ENCODE measurements at places on chromosomes 2 and 18.

- DNase-seq, result no peak
These were observed 691.1 kb upstream of the DDX18 start for GRCh38 chr2:117123362-117123761.

- DNase-seq, result no peak
These were observed 24.3 kb upstream of the KLHL29 start for GRCh38 chr2:23360571-23361125.

GRCh38 chr2:17035010-17035409 is 369.4 kb upstream of the CYRIA start:
- peak; percentile 64 for DNase-seq

DNA sequence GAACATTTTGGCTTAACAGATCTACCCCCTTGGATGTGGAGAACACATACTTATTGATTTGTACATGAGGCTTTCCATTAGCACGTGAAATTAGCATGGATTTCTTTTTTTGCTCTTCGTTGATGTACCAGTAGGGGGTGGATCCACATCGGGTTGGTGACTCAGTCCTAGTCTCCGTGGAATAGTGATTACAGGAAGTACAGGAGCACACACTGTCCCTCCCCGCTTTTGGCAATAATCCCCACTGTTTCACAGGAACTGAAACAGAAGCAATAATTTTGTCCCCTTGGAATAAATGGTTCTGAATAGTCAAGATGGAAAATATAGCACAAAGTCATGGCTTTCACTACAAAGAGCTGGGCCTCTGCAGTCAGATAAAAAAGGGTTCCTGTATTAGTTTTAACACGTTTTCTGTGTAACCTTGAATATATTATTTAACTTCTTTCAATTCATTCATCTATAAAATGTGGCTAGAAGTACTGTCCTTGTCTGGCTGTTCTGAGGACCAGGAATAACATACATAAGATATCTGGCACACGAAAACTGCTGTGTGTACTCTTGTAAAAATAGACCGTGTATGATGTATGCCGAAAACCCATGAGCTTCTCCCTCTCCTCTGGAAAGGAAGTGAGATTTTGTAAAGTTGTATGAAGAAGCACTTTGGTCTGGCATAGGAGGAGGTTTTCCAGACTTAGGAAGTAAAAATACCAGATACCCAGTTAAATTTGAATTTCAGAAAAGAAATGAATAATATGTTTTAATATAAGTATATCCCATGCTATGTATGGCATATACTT is 229.2 kb downstream of the GALR1 start:
- DNase-seq, result no peak

GRCh38 chr2:212712466-212712865 is 173.9 kb upstream of the ERBB4 start:
- DNase-seq, result peak; percentile 18

DNA sequence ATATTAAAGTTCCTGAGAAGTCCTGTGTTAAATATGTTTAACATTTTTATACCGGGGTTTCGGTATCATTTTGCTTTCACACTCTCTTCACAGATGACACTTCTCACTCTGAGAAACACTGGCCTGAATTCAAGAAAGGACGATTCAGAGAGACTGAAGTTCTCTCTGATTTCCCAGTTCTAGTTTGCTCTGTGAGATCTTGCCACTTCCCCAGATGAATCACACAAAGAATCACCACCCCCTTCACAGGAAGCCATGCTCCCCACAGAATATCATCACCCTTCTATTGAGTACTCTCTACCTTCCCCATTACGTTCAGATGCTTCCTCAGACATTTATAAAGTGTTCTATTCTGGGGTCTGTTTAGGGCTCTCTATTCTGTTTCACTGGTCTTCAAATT is 16.1 kb upstream of the CD207 start:
- DNase-seq, result peak; percentile 31

GRCh38 chr2:32732912-32733472 is 105.1 kb downstream of the TTC27 start:
- no peak for DNase-seq

GRCh38 chr2:199341123-199341522 is 116.6 kb downstream of the SATB2 start:
- DNase-seq, result no peak

DNA sequence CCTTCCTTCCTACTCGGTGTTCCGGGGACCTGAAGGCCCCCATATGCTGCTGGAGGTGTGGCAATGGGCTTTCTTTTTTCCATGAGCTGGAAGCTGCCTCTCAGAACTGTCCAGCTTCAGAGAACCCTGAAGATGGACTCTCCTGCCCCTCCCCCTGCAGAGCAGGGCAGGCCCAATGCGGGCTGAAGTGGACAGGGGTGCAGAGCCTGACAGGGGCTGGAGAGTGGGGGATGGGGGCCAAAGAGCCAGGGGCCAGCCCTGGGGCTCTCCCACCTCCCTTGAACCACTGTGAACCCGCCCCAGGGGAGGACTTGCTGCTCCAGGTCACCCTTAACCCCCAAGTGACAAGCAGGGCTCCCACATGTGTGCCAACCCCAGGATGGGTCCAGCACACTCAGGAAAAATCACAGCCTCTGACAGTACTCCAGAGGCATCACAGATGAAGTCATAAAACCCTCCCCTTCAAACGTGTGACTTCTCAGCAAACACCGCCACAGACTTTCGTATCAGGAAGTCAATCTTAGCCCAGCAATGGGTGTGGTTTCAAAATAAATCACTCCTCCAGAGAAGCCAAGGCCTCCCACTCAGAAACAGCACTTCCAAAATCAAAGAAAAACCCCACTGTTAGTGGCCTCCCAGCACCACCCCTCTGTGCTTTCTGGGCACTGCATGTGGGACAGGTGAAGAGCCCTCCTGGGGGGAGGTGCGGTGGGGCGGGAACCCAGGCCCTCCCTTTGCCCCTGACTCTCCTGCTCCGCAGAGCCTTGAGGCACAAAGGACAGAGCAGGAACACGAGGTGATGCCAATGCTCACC is 135.8 kb downstream of the HDAC4 start:
- peak; percentile 65 for DNase-seq

DNA sequence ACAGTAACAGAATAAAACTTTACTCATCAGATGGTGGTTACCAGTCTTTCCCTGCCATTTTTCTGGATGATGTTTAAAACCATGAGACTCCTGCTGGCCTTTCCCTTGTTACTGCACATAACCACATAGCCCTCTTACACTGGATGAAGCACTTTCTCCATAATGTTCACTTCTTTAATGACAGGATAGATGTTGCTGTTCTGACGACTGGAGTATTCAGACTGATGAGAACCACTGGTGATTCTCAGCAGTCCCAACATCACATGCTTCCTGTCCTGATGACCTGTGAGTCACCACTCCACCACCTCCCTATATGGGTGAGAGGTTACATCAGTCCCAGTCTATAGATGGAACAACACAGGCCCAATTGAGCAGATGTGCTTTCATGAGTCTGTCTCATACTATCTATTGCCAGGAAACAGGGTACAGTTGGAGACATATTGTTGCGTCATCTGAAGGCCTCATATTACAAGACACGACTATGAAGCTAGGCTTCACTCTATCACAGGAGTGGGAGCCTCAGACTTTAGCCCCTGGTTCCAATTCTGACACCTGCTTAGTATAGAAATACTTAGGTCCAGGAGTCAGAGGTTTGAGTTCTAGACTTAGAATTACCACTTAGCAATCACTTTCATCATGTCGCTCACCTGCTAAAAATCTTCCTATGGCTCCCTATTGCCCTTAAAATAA is 145.7 kb upstream of the KLF7 start:
- peak; percentile 97 for DNase-seq

DNA sequence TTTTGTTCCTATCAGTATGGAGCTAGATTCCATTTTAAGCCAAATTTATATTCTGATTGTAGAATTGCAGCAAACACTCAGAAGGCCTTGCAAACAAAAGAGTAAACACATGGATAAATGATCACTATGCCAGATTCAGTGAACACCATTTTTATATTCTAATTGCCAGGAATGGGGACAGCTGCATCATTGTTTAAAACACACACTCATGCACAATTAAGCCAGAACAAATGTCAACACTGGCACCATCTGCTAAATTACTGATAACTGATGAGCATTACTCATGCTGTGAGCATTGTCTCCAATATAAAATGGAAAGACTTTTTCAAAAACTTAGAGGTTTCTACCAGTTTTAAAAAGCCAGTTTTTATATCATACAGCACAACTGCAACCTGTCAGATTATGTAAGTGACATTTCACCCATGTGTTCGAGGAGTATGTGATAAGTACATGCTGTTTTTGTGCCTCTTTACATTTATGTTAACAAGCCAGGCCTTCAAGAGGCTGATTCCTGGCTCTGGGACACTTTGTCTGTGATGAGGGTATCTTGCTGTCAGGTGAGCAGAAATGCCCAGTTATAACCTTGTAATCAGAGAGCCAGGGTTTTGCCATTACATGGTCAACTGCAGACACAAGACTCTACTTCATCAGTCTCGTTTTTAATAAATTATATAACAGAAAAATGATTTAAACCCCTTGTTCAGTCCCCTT is 4.4 kb upstream of the ST8SIA5 start:
- DNase-seq, result no peak

- DNase-seq, result no peak
These were observed 34.7 kb downstream of the LRRTM1 start for GRCh38 chr2:80269806-80270205.

- no peak for DNase-seq
These were observed 80.6 kb downstream of the EN1 start for GRCh38 chr2:118766871-118767270.

DNA sequence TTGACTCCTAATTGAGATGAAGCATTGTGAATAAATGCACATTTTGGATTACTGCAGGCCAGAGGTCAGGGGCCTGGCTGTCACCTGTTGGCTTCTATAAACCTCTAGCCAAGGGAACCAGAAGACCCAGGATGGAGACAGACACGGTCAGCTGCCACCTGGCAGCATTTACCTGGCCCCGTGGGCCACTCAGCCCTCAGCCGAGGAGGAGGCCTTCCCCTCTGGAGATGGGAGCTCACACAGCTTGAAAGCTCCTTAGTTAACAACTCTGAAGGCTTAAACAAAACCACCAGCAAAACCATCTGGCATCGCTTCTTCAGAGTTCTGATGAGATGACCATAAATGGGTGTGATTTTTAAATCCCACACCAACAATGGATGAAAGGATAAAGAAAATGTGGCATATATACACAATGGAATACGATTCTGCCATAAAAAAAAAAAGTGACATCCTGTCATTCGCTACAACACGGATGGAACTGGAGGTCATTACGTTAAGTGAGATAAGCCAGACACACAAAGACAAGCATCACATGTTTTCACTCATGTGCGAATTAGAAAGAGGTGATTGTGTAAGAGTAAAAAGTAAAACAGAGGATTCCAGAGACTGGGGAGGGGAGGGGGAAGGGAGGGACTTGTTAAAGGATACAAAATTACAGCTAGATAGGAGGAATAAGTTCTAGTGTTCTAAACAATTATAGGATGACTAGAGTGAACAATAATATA is 218.4 kb downstream of the TMEM163 start:
- no peak for DNase-seq

DNA sequence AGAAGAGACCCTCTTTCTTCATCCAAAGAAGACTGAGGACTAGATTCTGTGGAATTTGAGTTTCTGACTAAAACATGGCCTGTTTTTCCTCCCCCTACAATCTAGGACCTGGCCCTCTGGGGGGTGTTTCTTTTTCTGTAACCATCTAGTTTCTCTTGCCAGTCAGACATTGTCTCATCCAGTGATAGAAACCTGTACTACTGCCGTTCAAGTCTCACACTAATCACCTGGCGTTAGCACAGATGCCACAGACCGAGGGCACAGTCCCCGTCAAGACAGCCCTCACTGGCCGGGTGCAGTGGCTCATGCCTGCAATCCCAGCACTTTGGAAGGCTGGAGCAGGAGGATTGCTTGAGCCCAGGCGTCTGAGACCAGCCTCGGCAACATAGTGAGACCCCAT is 126.9 kb upstream of the NDUFV2 start:
- no peak for DNase-seq

- DNase-seq, result peak; percentile 62
These were observed 79.7 kb upstream of the TAF1B start for GRCh38 chr2:9763356-9764152.

- peak; percentile 89 for DNase-seq
These were observed 39.7 kb upstream of the MRPL19 start for GRCh38 chr2:75606761-75607399.

- DNase-seq, result no peak
These were observed 462.8 kb downstream of the MEIS1 start for GRCh38 chr2:66897691-66898150.

GRCh38 chr2:48257456-48257855 is 272.5 kb upstream of the STON1 start:
- no peak for DNase-seq

- DNase-seq, result peak; percentile 52
These were observed 8.9 kb upstream of the SKOR2 start for GRCh38 chr18:47260120-47260923.

DNA sequence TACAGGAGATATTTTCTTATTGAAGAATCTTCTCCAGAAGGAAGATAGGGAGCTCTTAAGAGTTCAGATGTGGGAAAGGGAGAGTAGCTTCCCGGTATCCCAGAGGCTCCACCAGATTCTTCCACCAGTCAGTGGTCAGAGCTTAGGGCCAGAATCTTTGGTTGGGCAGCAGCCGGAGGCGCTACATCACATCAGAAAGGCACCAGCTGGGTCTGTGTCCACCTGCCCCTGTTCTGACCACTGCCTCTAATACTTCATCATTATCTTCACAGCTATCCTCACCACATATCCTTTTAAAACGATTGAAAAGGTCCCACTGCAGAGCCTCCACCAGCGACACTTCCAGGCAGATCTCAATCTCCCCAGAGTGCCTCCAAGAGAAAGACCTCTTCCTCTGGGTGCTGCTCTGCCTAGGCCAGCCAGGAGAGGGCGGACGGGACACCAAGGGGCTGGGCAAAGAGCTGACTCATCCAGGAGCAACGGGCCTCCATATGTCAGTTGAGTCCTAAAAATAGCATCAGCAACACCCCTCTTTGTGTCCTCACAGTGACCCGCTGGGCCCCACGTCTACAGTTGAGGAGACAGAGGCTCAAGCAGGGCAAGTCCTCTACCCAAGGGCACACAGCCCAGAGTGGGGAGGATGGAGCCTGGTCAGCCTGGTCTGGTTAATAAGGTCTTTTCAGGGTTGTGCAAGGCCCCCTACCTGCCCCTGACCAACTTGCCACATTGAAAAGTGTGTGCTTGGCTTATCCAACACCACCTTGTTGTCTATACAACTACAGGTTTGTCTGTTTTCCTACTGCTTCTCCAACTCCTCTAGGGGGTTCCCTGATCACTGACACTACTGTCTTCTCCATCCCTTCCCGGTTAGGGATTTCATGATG is 81.2 kb downstream of the ADD2 start:
- peak; percentile 68 for DNase-seq

DNA sequence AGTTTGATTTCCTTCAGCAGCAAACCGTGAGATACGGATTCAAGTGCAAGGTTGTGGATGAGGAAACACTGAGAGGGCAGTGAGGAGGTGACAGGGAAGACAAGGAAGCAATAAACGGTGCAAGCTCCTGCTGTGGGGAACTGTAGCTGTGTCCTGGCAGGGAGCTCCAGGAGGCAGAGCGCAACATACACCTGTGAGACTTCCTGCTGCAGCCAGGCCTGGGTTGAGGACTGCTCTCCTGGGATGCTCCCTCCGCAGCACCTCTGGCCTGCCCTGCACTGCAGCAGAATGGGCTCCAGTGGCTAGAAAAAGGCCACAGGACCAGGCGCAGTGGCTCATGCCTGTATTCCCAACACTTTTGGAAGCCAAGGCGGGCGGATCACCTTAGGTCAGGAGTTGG is 85.5 kb downstream of the MRO start:
- DNase-seq, result no peak
